Activated naive CD8-positive, alpha-beta T cell treated with anti-CD3 and anti-CD28 coated beads, Interleukin-2, amount 10 ng/mL, durations not matched to agents 7 days and 5 days (primary cell): ENCODE measurements at places on chromosomes 3 and 15. TPM values are rescaled to one million over a fixed set of nuclear protein-coding genes. Genes with fewer than 3 reads are reported as not detected.

DNA sequence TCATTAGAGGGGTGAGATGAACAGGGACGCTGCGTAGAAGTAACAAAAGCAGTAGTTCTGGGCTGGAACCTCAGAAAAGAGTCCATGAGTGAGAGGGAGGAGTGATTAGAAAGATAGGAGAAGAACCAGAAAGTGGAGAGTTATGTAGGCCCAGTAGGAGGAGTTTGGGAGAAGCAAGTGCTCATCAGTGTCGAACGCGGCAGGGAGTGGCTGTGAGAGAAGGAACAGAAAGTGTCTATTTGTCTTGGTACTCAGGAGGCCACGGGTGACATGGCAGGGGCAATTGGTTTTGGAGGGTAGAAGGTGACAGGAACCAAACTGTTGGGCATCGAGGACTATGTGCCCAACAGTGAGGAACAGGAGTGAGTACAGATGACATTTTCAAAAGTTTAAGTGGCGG is 1.3 kb upstream of the INSYN1 start:
- H3K4me3 ChIP-seq, result no peak overlapping the region
- no peak overlapping the region for H3K27ac ChIP-seq
- DNase-seq, result no peak

FBXW12 gene
- total RNA-seq, result not detected

DNA sequence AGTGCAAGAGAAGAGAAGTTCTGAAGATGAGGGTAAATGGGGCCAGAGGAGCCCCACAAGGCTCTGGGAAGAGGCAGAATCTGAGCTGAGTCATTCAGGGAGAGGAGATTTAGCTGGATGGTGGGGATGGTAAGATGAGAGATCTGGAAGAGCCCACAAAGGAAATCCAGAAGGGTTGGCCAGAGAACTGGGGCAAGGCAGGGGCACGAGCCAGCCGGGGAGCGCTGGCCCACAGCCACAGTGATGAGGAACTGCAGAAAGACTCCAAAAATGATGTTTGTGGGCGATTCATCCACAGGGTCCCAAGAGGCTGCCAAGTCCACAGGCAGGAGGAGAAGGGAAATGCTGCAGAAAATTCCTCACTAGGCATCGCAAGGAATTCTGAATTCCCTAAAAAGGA is 75.9 kb upstream of the ATP2B2 start:
- no peak overlapping the region for H3K27ac ChIP-seq
- peaks cover 18% of the 10 kb centered on the region for H3K27me3 ChIP-seq
- H3K4me1 ChIP-seq, result no peaks in the 10 kb centered on the region
- H3K4me3 ChIP-seq, result no peak overlapping the region

DNA sequence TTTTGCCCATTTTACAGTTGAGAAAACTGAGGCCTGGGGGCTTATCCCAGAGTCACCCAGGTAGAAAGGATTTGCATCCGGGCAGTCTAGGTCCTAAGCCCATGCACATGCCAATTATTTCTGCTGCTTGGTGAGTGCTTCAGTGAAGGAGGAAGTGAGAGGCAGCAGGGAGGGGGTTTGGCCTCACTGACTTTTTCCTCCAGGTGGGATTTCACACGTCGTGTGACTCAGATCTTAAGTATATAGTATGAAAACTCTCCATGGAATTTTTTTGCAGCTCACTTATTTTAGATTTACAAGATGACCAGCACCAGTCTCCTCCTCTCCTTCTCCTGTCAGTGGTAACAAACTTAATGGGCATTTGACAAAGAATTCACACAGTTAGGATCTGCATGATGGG is 4.6 kb downstream of the ITGA11 start:
- no peak overlapping the region for H3K4me3 ChIP-seq
- no peak overlapping the region for H3K27ac ChIP-seq
- H3K4me1 ChIP-seq, result peaks cover 1% of the 10 kb centered on the region
- no peak for DNase-seq
- peaks cover 42% of the 10 kb centered on the region for H3K27me3 ChIP-seq

SLC22A13 gene
- total RNA-seq, result 0.57 TPM

- no peaks in the 10 kb centered on the region for H3K36me3 ChIP-seq
- no peak overlapping the region for H3K4me3 ChIP-seq
- H3K4me1 ChIP-seq, result no peaks in the 10 kb centered on the region
- H3K27me3 ChIP-seq, result no peaks in the 10 kb centered on the region
- no peak for DNase-seq
Observed at GRCh38 chr3:94311651-94312050, 248.8 kb downstream of the NSUN3 start.

ADAMTS17 gene
- 5.6 TPM for total RNA-seq

UBA5 gene
- 33.6 TPM for total RNA-seq

SLC24A5 gene
- not detected for total RNA-seq

DNA sequence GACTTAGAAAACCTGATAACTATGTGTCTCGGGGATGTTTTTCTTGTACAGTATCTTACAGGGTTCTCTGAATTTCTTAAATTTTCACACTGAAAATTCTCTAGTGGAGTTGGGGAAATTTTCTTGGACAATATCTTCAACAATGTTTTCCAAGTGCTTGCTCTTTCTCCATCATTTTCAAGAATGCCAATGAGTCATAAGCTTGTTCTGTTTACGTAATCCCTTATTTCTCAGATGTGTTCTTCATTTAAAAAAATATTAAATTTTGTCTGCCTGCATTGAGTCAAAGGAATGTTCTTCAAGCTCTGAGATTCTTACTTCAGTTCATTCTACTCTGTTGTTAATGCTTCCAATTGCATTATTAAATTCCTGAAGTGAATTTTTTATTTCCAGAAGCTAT is 21.9 kb upstream of the PLSCR2 start:
- peaks cover 35% of the 10 kb centered on the region for H3K27me3 ChIP-seq
- no peak overlapping the region for H3K4me3 ChIP-seq
- no peak for DNase-seq
- H3K36me3 ChIP-seq, result peaks cover 5% of the 10 kb centered on the region
- no peak overlapping the region for H3K27ac ChIP-seq

DNA sequence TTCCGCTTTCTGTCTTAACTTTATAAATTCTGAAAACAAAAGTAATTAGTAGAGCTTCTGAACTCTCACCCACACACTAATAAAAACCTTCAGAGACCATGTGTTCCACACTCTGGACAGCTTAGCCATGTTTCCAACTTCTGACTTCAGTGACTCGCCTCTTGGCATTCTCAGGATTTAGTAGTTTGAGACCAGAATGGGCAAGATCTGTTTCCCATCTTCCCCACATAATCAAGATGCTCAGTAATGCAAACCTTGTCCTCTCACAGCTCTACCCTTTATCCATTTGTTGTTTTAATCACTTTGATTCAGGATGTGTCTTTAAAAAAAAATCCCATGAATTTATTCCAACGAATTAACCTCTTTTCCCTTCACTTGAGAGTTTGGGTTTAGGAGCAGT is 166.6 kb upstream of the SLC24A5 start:
- no peak overlapping the region for H3K27ac ChIP-seq
- H3K4me1 ChIP-seq, result no peaks in the 10 kb centered on the region
- no peaks in the 10 kb centered on the region for H3K36me3 ChIP-seq
- no peak for DNase-seq
